NCI-H187 (cell line): ENCODE measurements at places on chromosomes 13 and 19.

GRCh38 chr13:43054803-43055802 lies 31.7 kb downstream of the DNAJC15 start:
- DNase-seq = no peak

GRCh38 chr13:113086991-113087922 lies 18.3 kb upstream of the F7 start:
- DNase-seq = no peak

DNA sequence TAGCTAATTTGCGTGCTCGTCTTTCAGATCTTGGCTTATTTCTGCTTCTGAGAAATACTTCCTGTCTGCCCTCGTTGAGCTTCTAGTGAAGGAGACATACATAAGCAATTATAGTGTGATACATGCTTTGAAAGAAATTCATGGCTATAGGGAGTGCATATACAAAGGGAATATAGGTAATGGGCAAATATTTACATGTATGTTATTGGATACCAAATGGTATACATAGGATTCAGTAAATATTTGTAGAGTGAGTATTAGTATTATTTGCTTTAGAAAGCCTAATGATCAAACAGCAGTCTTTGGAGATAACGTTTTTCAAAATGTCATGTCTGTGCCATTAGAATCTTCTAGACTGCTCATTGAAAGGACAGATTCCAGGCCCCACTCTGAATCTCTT lies 5.2 kb downstream of the BRCA2 start:
- DNase-seq = no peak

GRCh38 chr13:80331984-80332383 lies 8.9 kb downstream of the SPRY2 start:
- no peak for DNase-seq

GRCh38 chr13:74555651-74556420 lies 421.6 kb upstream of the KLF12 start:
- DNase-seq = no peak

GRCh38 chr13:98485561-98485960 lies 91.3 kb downstream of the STK24 start:
- no peak for DNase-seq

GRCh38 chr13:73412933-73413332 lies 354.1 kb downstream of the KLF5 start:
- DNase-seq = no peak

- DNase-seq = no peak
Observed at GRCh38 chr19:50897191-50897607, 14.0 kb downstream of the KLK4 start.

DNA sequence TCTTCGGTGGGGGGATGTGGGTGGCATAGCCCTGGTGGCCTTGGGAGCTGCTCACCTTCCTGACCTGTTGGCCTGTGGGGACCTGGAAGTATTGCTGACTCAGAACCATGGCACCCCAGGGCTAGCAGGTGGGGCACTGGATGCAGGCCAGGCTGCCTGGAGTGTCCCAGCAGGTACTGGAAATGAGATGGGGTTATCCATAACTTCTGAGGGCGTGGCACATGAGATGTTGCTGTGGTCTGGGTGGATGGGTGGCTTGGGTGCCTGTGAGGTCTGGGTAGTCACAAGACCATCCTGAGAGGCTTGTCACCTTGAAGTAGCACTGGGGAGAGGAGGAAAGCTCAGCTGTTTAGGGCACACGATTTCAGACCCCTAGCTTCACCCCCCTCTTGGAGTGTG lies 636 bp upstream of the RNF225 start:
- DNase-seq = no peak

DNA sequence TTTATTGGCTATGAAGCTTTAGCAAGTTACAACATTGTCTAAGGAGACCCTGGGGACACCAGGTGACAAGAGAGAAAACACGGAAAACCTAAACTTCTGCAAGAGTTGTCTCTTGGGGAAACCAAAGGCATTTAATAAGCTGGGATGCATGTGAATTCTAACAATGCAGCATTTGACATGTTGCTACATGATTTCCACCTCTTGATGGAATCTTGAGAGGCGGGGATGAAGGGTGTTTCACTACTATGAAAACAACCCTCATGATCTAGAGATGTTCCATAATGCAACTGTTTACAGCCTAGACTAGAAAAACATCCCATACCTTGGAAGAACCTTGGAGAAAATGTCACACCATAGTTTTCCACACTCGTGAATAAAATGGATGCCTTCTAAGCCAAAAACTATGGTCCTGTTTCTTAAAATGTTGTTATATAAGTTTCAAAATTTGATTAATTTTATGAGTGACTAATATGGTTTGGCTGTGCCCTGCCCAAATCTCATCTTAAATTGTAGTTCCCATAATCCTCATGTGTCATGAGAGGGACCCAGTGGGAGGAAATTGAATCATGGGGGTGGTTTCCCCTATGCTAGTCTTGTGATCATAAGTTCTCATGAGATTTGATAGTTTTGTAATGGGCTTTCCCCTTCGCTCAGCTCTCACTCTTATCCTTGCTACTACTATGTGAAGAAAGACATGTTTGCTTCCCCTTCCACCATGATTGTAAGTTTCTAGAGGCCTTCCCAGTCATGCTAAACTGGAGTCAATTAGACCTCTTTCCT lies 164.6 kb downstream of the TNFSF13B start:
- DNase-seq = no peak

DNA sequence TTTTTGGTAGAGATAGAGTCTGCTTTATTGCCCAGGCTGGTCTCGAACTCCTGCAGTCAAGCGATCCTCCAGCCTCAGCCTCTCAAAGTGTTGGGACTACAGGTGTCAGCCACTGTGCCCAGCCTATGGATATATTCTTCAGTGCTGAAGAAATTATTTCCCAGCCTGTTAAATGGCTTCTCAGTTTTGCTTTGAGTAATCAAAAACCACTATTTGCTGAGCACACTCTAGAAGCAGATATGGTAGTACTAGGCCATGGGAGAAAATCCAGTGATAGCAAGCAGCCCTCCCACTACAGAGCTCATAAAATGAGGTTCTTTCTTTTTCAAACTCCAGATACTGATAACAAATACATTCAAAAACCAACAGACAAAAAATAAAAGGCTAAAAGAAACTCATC lies 80.6 kb upstream of the CLDN10 start:
- DNase-seq = no peak

DNA sequence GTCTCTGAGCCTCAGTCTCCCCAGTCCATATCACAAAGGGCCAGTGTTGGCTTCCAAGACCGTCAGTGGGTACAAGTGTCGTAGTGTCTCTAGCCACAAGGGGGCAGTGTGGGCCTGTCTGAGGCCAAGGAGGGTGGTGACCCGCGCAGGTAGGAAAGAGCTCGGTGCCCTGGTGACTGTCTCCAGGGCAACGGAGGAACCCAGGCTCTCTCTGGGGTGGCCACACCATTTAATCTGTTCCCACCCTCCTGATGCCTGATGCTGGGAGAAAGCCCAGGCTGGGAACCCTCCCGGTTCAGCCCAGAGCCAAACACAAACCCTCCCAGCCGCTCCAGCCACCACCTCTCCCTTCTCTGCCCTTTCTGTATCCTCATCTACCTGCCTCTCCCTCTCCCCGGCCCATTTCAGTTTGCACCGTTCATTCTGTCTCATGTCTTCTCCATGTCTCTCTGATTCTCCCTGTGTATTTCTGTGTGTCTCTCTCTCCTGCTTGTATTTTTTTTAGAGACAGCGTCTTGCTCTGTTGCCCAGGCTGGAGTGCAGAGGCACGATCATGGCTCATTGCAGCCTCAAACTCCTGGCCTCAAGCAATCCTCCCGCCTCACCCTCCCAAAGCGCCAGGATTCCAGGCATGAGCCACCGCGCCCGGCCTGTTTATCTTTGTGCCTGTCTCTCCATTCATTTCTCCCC lies 17.5 kb upstream of the MEIS3 start:
- DNase-seq = peak; percentile 54

- DNase-seq = peak; percentile 89
Observed at GRCh38 chr13:94382517-94382916, 97.0 kb downstream of the DCT start.

DNA sequence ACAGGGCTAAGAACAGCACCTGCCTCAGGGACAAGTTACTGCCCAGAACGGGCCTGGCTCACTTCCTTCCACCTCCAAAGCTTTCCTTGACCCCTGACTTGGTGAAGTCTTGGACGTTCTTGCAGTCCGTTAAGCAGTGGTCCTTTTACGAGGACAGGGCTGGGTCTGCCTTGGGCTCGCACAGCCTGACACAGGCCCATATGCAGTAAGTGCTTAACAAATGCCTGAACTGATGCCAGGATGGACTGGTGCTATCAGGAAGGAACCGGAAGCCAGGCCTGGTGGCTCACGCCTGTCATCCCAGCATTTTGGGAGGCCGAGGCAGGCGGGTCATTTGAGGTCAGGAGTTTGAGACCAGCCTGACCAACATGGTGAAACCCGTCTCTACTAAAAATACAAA lies 1.8 kb upstream of the PLK5 start:
- no peak for DNase-seq

- DNase-seq = peak; percentile 23
Observed at GRCh38 chr13:77698201-77699058, 943 bp downstream of the SLAIN1 start.

GRCh38 chr13:25756912-25757311 lies 294.9 kb downstream of the SHISA2 start:
- no peak for DNase-seq

GRCh38 chr19:42455621-42456081 lies 12.9 kb upstream of the CXCL17 start:
- DNase-seq = no peak

GRCh38 chr13:25768838-25769237 lies 283.0 kb downstream of the SHISA2 start:
- DNase-seq = no peak

DNA sequence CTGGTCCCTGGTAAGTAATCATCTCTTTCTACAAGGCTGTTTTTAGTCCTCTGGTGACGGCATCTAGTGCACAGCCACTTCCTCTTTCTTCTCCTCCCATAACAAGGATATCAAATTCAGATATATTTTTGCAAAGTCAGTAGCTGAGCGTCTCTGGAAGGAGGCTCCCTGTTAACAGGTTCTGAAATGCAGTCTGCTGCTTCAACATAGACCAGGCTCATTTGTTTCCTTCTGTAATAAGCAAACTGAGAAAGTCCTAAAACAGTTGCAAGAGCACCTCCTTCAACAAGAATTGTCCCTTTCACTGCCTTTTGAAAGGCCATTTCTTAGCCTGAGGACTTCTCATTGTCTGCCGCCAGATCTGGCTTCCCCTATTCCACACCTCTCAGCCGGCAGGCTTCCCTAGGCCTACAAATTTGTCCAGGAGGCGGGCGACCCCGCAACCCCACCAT lies 7.4 kb upstream of the ZSCAN5A start:
- no peak for DNase-seq

DNA sequence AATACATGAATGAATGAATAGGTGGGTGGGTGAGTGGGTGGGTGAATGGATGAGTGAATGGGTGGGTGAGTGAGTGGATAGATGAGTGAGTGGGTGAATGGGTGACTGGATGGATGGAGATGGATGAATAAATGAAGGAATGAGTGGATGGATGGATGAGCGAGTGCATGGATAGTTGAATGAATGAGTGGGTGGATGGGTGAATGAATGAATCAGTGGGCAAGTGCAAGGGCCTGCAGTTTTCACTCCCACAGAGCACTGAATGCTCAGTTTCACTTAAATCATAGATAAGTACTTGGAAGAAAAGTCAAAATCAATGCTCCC lies 12.4 kb downstream of the GAS6 start:
- DNase-seq = no peak

DNA sequence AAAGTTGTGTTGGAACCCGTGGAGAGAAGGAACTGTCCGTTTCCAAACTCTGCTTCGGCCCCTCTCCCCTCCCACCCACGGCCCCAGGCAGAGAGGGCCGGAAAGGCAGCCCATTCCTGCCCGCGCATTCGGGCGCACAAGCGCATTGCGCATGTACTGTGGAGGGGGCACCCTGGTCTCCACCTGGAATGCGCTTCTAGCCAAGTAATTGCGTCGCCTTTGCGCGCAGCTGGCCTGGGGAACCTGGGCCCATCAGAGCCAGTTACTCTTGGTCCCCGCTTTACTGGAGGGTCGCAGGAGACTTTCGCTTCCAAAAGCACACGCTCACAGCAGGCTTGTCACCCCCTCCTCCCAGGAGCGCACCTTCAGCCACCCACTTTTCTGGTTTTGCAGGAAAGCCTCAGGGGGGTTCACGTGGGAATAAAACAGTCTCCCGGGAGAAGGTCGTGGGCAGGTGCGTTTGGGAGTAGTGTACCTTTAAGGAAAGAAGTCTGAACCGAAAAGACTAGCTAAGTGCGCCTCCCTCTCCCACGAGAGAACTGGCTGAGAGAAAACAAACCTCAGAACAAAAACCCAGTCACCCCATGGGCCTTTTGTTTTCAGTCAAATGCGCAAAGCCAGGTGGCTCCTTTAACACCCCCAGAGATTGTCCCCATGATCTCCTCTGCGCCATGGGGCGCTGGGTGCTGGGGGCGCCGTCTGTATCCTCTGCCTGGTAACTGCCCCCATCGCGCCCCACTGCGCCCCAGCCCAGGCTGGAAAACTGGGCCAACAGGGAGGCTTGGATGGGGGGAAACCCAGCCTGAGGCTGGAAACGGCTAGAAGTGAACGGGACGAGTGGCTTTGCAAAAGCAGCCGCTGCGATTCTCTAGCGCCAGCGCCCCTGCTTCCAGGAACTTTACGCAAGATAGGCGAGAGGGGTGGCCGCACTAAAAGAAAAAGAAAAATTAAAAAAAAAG lies 28.5 kb downstream of the GSX1 start:
- no peak for DNase-seq

- no peak for DNase-seq
Observed at GRCh38 chr19:21197590-21198295, 55.9 kb downstream of the ZNF431 start.

DNA sequence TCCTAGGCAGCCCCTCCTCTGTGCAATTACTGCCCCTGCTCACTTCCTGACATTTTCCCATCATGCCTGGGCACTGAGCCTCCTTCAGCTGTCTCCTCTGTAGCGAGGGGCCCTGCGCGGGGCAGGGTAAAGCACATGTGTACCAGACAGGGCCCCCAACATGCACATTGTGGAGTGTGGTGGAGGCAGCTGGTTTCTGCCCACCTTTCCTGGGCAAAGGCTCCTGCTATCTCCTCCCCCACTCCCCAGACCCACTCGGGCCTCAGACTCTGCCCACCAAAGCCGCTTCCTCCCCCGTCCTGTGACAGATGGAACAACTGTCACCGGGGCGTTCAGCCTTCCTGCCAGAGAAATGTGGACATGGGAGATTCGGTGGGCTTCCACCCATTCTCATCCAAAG lies 2.9 kb upstream of the KPTN start:
- no peak for DNase-seq
